ENCODE measurements at places on chromosomes 1 and 21.
A peak's percentile ranks its signal among the peaks of the same experiment; 100 is the strongest.

- DNase-seq, result no peak
Observed at GRCh38 chr21:32861866-32862265, 90.3 kb upstream of the PAXBP1 start.

GRCh38 chr1:16091296-16091695 is 17.8 kb upstream of the FAM131C start:
- no peak for DNase-seq

DNA sequence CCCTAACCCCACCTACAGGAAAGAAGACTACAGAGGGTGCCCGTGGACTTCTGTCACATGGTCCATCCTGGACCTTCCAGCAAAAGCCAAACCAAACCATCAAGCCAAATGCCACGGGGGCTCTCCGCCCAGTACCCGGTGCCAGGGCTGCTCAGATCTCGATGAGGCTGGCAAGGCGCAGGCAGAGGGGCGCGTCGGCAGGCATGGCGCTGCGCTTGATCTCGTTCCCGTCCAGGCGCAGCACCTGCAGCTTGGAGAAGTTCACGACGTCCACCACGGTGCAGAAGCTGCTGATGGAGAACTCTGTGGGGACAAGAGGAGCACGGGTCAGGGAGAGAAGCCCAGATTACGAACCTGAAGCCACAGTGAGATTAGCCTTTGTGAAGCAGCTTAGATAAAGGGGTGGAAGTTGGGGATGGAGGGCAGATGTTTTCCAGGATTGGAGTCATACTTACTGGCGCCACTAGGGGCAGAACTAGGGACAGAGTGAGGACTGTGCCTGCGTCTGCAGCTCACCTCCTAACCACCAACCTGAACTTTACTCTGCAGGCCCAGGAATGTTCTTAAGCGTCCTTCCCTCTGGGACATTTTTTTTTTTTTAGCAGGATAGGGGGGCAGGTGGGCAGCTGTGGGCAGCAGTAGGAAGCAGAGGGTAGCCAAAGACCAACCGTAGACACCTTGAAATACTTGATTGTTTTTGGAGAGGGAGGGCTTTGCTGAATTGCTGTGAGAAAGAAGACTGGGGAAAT is 8.6 kb downstream of the FMOD start:
- DNase-seq, result peak; percentile 50

DNA sequence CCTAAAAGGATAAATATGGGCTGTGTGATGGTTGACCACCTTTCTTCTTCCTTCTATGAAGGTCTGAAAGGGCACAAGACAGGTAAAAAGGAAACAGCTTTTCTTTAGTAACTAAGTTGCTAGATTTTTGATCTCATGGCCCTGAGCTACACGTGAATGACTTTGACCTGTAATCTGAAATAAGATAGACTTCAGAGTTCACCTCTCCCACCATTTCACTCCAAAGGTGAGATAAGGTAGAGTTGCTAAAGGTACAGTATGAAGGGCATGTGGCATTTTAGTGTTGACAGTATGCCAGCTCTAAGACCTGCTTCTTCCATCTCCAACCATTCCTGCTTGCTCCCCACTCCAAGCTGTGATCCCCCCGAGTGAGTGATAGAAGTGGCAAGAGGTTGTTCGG is 25.8 kb upstream of the C8B start:
- no peak for DNase-seq

DNA sequence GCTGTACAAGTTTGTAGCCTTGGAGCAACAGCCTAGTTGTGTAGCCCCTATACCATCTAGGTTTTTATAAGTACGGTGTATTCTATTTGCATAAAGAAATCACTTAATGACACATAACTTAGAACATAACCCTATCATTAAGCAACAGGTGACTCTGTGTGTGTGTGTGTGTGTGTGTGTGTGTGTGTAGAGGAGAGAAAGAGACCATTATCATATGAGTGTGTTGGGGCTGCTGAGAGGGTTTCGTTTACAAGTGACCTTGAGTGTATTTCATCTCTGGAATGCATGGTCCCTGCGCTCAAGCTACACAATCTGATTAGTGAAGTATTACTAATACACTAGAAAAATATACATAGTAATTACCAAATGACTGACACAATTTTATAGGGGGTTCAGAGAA is 115.1 kb downstream of the RABGAP1L start:
- no peak for DNase-seq

DNA sequence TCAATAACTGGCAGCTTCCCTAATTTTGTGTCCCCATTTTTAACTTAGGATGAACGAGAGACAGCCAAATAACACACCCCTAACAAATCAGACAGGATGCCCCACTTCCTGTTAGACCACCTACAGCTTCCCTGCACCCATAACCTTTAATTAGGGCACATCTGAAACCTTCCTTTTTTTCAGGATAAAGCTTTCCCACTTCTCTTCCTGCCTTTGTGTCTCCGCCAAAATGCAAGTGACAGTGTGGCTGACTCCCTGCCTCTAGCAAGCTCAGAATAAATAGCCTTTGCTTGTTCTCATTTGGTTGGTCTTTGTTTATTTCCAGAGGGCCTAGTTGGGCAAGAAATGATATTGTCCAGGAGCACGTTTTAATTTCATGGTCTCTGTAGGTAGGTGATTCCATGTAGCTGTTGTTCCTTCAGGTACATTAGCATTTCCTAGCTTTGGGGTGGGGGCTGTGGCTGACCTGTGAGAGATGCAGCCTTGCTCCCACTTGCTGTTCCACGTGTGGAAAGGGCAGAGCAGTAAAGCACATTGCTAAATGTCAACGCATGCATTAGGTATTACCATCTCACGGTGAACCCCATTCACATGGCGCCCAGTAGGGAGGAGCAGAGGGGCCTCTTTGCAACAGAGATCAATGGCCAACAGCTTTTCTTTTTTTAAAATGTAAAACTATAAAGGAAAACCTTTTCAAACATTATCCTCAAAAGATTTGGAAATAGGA is 154.9 kb downstream of the ST6GALNAC3 start:
- no peak for DNase-seq

- DNase-seq, result peak; percentile 79
Observed at GRCh38 chr21:36976882-36977651, 10.6 kb upstream of the HLCS start.

- DNase-seq, result no peak
Observed at GRCh38 chr1:176884286-176884685, 280.2 kb downstream of the ASTN1 start.

DNA sequence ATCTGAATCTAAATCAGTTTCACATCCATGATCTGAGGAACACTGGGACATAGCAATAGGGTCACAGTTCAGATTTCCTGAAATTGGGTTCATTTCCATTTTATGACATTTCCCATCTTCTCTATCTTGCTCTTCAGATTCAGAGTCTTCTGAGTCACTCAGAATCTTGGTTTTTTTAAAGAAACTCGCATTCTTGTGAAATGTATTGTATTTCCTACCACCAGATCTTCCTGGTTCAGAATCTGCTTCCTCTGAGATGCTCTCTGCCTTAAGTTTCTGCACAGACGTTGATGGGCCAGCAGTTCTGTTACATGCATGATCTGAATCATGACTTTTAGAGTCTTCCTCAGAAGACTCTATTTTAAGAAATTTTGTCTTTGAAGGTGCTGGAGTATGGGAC is 15.5 kb upstream of the PSMG1 start:
- no peak for DNase-seq

GRCh38 chr1:2575801-2576663 is 10.5 kb upstream of the PRXL2B start:
- DNase-seq, result no peak

GRCh38 chr1:6259491-6260362 is 1.2 kb downstream of the GPR153 start:
- peak; percentile 33 for DNase-seq

GRCh38 chr1:115348636-115349035 is 10.6 kb upstream of the NGF start:
- no peak for DNase-seq

GRCh38 chr1:20370698-20371097 is 80.0 kb downstream of the VWA5B1 start:
- no peak for DNase-seq
